CD4-positive, alpha-beta T cell treated with Interleukin-15 for 1 hour (primary cell): ENCODE measurements at places on chromosomes 12 and 14.

DNA sequence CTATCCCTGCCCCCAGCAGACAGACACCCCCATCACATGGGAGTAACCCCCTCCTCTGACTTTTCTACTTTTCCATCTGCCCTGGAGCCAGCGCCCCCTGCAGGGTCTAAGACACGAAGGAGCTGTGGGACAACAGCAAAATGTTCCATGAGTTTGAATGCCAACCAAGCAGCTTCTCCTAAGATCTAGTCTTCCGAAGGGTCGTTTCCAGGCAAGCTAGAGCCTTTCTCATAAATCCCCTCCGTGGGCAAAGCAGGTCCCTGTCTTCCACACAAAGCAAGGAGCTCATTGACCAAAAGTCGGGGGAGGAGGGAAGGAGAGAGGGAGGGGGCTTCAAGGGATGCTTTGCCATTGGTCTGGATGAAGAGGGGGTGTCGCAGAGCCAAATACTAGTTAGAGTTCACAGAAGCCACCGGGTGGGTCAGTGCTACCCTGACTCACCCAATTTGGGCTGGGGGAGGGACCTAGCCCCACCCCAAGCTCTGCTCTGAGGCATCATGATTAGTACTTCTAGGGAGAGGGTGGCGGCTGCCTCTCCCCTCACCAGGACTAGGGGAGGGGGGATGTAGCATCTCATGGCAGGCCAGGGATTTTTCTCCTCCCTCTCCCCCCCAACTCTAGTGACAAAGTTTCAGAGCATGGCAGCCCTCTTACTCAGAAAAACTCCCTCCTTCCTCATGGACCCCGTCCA is 1.6 kb downstream of the MSI1 start:
- no peak for DNase-seq

GRCh38 chr12:80316222-80316621 is 127.8 kb upstream of the PTPRQ start:
- DNase-seq, result no peak

- no peak for DNase-seq
Observed at GRCh38 chr12:104339663-104340062, 36.1 kb downstream of the EID3 start.

- DNase-seq, result no peak
Observed at GRCh38 chr12:18946106-18946505, 183.4 kb upstream of the PLEKHA5 start.

DNA sequence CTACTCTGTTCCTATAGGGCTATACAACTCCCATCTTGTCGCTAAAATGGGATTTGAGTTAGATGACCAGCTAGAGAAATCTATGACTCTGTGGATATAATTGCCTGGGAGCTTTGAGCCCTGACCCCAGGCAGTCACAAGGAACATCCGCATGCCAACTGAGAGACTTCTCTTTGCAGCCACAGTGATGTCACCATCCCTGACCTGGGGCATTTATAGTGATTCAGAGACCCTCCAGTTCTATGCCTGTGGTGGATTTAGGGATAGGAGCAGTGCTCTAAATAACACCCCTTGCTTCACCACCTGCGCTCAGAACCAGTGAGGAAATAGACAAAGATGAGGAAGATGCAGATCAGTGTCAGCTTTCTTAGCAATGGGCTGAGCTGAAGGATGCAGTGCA is 86.2 kb downstream of the RIN3 start:
- DNase-seq, result no peak

- DNase-seq, result no peak
Observed at GRCh38 chr12:83322809-83323208, 636.1 kb downstream of the TMTC2 start.

DNA sequence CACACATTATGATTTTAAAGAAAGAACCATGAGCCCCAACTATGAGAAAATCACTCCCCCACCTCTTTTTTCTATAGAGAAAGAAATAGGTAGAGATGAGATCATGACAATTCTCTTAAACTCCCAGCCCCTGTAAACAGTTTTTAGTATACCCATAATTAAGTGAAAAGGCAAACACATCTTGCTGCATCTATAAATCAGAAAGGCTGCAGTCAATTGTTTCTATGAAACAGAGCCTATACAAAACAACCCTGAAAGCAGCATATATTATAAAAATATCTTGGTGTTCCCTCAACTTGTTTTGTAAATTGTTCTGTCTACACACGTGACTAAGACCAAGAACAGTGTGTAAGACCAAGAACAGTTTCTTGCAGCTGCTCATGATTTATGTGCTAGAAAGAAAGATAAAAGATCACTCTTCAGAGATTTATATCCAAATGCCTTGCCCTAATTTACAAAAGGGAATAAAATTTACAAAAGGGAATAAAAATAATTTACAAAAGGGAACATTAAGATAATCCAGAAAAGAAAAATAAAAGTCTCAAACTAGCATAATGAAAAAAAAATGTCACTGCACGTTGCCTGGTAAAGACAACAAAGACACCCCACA is 4.8 kb downstream of the KITLG start:
- no peak for DNase-seq

DNA sequence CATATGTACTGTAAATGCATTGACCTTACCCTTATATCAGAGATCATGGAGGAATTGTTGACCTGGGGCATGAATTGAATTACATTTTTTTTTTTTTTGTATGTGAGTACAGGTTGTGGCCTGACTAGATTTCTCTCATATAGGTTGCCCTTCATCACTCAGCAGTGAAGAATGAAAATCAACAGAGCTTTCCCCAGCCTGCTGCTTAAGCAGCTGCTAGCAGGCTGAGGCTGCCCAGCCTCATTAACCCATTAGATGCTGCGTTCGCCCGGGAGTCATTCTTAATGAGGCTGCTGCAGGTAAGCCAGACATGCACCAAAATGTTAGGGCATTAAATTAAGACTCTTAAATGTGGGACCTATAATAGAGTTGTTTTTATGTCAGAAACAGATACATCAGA is 236.0 kb downstream of the ETNK1 start:
- no peak for DNase-seq

DNA sequence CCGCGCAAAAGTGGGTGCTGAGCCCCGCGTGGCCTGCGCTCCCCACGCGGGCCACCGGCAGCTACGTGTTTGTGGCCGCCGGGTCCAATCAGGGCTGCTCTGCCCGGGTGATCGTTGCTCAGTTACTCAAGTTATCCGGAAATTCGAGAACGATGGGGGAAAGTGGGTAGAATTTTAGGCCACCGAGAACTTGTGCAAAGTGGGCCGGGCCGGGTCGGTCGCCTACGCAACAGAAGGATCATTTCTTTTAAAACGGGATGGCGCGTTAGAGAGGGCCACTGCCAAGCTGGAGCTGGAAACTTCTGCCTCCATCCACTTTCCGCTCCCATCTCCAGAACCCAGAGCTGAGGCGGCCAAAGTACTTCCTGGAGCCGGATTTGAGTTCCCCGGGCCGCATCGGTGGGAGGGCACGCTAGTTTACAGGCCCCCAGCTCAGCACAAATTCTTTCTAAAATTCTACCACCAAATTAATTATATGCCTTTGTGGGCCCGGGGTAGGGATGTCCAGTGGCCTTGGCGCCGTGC is 3.5 kb downstream of the RFX4 start:
- DNase-seq, result no peak

- DNase-seq, result no peak
Observed at GRCh38 chr12:19198272-19198671, 68.7 kb downstream of the PLEKHA5 start.

DNA sequence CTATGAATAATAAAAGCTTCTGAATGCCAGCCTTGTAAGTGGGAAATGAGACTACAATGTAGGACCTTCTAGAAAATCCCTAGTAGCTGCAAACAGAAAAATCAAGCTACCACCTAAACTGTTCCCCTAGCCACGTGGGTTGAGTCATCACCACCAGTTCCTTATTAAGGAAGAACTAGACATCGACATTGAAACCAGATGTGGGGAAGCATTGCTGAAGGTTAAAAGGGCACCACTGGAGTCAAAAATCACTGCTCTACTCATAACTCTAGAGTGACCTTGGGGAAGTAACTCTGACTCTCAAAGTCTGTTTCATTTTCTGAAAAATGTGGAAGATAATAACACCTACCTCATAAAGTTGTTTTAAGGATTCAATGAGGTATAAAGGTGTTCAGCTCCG is 9.4 kb upstream of the CNIH1 start:
- peak; percentile 57 for DNase-seq

GRCh38 chr12:132537049-132537448 is 47.1 kb downstream of the FBRSL1 start:
- DNase-seq, result no peak

DNA sequence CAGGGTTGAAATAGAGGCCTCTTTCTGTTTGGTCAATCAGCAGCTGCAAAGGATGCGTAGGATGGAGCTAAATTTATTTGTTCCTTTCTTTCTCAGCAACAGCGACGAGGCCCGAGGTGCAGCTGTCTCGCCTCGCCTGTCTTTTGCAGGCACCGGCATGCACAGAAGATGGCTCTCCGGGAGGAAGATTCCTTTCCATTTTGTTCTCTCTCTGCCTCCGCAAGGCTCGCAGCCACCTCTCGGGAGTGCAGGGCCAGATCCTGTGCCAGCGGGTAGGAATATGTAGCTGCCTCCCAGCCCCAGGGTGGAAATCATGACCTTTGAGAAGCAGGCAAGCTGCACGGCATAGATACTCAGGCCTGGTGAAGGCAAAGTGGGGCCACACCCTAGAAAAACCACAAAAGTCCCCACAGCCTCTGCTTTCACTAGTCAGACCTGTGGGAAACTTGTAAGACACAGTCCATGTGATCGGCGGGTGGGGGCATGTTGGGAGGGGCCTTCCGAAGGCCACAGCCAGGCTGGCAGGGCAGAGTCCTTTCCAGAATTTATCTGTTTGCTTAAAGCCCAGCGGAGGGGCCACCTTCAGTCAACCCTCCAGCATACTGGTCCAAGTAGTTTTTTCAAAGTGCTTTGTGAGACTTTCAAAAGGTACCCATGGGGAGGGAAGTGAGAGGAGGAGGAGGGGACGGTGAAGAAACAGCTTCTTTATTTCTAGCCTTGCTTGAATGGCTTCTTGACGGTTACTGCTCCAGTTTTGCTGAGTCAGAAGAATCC is at the start of gene MAP1LC3B2:
TSS of gene MAP1LC3B2 (plus strand) at position 220 of the 774 bp plus-strand sequence. CDS start 16,562 bp downstream, outside the sequence.
- DNase-seq, result peak; percentile 89

GRCh38 chr12:43180242-43180641 is 371.8 kb downstream of the ADAMTS20 start:
- no peak for DNase-seq

DNA sequence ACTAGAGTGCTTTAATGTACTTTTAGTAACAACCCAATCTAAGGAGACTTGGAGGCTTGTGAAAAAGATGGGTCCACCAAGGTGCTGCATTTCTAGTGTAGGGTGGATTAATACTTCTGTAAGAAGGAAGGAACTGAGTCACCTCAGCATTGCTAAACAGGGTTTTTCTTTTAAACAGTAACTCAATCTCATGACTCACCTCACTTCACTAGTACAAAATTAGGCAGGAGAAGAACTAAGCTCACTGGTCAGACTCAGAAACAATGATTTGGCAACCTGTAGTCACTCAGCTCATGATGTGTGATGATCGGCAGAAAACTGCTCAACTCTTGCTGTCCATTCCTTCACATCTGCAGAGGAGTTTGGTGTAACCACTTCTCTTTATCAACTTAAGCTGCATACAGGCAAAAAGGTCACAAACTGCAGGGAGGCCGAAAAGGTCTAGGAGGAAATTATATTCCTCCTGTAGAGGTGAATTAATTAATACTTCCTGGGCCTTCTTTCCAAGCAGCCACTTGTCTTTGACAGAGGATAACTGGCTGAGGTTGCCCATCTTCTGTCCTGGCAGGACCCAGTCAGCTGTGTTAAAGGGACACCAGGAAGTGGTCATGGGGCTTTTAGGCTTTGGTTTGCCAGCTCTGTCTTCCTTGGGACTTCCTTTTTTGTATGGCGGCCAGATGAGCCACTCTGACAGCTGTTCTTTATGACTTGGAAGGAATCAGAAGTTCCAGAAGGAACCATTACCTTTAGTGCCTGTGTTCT is 466.9 kb downstream of the FUT8 start:
- DNase-seq, result no peak

DNA sequence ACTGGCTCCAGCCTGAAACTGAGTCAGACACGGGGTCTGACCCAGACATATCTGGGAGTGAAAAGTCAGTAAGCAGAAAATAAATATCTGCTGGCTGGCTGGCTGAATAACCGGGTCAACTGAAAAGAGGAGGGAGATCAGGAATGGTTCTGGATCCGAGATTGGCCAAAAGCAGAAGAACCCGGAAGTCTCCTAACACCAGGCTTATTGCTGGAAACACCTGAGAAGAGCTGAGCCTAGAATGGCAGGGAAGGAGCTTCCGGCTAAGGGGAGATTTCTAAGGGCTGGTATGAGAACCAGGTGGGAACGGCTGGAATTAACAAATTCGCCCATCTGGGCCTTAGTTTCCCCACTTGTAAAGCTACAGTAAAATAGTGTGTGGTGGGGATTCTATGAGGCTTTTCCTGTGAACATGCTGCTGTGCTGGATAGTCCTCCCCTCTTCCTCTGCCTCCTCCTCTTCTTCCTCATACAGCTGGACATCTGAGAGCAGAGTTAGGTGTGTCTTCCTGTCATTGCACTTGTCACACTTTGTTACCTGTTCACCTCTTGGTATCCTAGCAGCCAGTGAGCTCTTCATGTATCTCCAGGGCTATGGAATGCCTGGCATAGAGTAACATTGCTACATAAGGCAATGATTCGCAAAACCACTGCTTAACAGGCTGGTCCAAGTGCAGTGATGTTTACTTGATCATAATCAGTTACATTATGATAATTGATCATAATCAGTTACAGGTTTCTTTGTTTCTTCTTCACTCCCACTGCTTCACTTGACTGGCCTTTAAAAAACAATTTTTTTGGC is 2.0 kb upstream of the SHMT2 start:
- DNase-seq, result no peak

- peak; percentile 48 for DNase-seq
Observed at GRCh38 chr12:96242597-96242996, 48.4 kb downstream of the ELK3 start.

DNA sequence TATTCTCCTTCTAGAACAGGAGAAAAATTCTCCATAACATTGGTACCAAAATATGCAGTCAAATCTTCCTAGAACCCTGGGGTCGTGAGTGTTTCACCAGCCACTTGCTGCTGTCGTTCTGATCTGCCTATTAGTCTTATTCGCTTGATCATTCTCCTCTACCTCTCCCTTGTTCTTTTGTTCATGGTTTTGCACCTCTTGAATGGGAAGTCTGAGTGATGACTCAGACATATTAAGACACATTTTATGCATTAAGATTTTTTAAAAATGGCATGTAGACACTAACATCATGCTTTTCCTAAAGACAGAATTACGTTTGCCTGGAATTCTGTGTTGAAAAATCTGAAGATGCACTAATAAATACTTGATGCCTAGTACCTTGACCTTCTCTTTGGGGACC is 159.2 kb upstream of the LRIG3 start:
- no peak for DNase-seq

DNA sequence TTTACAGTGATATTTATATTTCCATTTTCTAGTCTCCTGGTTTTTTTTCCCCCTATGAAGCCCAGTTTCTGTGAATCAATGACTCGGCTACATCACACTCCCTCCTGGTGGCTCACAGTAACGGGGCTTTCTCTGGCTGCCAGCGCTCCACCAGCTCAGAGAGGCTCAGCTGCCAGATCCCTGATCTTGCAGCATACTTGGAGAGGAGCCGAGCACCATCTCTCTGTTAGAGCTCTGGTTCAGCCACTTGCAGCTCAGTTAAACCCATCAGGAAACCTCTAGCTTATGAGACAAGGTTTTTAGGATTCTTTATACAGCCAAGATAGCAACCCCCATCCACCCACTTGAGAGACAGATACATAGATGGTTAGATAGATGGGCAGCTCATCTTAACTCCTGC is 74.6 kb downstream of the CIT start:
- no peak for DNase-seq
